Hepatocyte (in vitro differentiated cells): ENCODE measurements at places on chromosomes 4 and X. TPM values are rescaled to one million over a fixed set of nuclear protein-coding genes. Genes with fewer than 3 reads are reported as not detected.

MAGEB10 gene
- not detected in 2 replicates for total RNA-seq

MAGEA8 gene
- total RNA-seq, result not detected in 2 replicates

ZNF157 gene
- total RNA-seq, result 0.08 and 0.33 TPM in 2 replicates

FAM236D gene
- total RNA-seq, result not detected in 2 replicates

SORCS2 gene
- 1.6 and 2.4 TPM in 2 replicates for total RNA-seq

UCHL1 gene
- 156 and 158 TPM in 2 replicates for total RNA-seq

TENM3 gene
- total RNA-seq, result 70.9 and 88.5 TPM in 2 replicates

SPACA5 gene
- total RNA-seq, result not detected in 2 replicates

CPE gene
- total RNA-seq, result 85.2 and 106 TPM in 2 replicates

PRR32 gene
- total RNA-seq, result not detected in 2 replicates

SERTM2 gene
- total RNA-seq, result 2.8 and 2.9 TPM in 2 replicates

CT45A1 gene
- not detected in 2 replicates for total RNA-seq

EDA gene
- total RNA-seq, result 15.6 and 19.1 TPM in 2 replicates

SUPT20HL1 gene
- not detected in 2 replicates for total RNA-seq

SFRP2 gene
- 8.0 and 15.0 TPM in 2 replicates for total RNA-seq

SSX4B gene
- not detected in 2 replicates for total RNA-seq

GPR82 gene
- total RNA-seq, result 0.12 and 0.20 TPM in 2 replicates

EDNRA gene
- 28.1 and 35.7 TPM in 2 replicates for total RNA-seq

GLRA3 gene
- total RNA-seq, result 0.08 and 0.10 TPM in 2 replicates

FOXR2 gene
- not detected in 2 replicates for total RNA-seq

CHRDL1 gene
- 1.6 and 2.1 TPM in 2 replicates for total RNA-seq

FRG2 gene
- not detected in 2 replicates for total RNA-seq
